ENCODE measurements at places on chromosomes 3 and 15.

GRCh38 chr3:48306860-48307530 is 26.5 kb downstream of the SPINK8 start:
- DNase-seq = no peak

DNA sequence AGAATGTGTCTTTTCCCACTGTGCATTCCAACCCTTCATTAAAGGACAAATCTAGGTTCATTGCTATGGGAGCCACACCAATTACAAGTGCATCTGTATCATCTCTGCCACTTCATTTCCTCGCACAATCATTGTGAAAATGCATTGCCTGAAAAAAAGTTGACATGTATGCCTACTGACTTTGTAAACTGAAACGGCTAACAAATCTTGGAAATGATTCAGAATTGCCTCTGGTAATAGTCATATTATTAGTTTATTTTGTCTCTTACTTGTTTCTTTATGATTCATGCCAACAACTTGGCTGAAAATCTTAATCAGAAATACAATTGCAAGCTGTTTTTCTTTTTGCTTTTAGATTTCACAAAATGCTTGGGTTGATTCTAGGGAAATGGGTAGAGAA is 497.1 kb downstream of the ZIC1 start:
- no peak for DNase-seq

DNA sequence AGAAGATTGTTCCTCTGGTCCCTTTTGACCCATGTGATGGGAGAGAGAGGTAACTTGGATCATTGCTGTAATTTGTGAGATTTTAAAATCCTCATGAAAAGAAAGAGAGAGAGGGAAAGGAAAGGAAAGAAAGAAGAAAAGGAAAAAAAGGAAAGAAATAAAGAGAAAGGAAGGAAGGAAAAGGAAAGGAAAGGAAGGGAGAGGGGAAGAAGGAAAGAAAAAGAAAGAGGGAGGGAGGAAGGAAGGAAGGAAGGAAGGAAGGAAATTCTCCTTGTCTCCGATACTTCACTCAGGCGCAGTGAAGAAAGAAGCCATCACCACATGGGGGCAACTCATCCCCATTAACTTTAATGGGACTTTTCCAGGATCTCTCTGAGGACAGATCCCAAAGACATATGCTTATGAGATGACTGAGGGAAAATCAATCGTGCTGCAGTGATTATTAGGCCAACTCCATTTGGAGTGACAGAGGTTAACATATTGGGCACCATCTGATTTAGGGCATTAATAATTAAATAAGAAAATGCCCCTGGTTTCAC is 123.0 kb downstream of the MEGF11 start:
- no peak for DNase-seq

- DNase-seq = no peak
Measured at GRCh38 chr3:43152649-43153048, 46.8 kb upstream of the POMGNT2 start.

DNA sequence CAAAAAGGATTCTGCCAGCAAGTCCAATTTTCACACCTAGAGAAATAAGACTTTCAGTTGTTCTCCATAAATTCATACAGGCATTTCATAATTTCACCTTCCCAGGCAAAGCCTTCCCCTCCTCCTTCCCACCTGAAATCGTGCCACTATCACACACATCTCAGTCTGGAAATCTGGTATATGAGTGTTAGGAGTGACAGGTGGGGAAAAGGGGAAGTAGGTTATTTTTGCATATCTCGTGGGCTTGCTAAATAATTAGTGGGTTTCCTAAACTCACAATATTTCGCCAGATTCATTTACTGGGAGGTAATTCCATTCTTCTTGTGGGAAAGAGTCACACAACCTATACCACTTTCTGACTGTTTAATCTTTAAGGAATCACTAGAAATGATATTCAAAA is 7.4 kb downstream of the ALDH1A2 start:
- no peak for DNase-seq

DNA sequence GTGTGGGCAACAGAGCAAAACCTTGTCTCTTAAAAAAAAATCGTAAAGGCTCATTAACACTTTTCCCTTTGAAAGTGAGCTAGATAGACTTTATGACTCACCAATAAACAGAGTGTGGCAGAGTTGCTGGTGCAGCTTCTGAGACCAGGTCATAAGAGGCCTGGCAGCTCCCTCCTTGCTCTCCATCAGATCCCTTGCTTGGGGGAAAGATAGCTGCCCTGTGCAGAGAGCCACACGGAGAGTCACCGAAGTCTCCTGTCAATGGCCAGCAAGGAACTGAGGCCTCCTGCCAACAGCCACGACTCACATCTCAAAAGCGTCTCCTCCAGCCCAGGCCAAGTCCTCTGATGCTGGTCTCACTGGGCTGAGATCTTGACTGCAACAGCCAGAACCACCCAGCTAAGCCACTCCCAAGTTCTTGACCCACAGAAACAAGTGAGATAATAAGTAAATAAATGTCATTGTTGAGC is 8.7 kb upstream of the GP9 start:
- no peak for DNase-seq

DNA sequence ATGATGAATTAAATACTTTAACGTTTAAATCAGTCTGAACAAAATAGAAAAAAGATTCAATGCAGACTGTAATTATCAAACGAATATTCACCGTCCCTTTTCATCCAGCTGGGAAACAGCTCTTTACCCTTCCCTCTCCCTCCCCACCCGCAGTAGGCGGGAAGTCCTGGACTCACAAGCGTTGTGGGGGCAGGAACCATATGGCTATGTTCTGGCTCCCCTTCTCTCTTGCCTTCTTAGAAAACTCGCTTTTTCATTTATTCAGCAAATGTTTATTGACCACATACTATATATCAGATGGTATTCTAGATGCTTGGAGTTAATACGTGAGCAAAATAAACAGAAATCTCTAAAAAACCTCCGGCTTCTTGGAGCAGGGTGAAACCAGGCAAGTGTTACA is 715 bp upstream of the SCAPER start:
- peak; percentile 61 for DNase-seq

DNA sequence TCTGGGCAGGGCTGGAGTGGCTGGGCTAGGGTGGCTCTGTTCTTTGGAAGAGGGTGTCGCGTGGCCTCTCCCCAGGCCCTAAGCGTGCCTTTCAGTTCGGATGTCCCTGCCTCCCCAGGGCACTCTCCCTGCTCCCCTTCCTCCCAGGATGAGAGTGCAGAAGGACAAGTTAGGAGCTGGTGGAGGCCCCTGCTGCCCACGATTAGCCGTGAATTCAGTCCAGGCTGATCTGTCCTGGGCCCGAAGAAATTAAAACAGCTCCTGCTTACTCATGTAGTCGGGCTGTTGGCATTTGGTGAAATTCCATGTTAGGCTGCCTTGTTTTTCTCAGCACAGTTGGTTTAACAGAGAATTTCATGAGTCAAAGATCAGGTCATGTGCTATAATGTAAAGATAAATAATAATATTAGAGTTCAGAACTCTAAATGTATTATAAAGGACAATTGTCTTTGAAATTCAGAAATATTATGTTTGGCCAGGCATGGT is 24.5 kb downstream of the NIPA1 start:
- no peak for DNase-seq

DNA sequence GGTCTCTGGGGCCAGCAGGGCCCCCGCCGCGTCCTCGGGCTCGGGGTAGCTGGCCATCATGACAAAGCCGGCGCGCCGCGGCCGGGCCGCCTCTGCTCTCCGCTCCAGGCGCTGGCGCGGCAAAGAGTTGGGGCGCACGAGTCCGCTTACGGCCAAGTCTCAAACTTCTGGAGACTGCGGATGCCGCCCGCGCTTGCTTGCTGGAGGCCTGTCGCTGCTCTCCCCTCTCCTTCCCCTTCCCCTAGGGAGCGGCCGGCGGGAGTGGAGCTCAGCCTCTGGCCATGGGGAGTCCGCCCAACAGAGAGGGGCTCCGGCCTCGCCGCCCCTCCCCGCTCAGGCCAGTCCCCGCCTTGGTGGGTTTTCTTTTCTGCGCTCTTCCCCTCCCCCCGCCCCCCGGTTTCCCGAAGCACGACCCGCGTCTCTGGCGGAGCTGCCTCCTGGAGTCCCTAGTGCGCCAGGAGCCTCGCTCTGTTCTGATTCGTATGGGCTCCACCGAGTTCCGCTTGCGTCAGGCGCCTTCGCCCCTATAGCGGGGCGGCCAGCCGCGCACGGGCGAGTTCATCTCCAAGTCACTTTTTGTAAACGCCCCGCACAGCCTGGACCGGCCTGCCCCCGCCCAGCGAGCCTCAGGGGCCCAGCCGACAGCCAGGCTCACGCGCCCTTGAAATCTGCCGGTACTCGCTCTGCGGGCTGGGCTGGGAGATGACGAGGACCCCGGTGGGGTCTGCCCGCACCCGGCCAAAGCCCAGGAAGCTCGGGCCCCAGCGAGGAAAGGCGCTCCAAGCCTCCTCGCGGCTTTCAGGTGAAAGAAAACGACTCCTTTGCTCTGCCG is at the start of the genes FOXL2 and FOXL2NB:
TSS of gene FOXL2 (minus strand) at position 475 of the 832 bp plus-strand sequence. CDS start at position 60, 415 bp downstream.
TSS of gene FOXL2NB (plus strand) at position 555 of the 832 bp plus-strand sequence. CDS start at position 703, 148 bp downstream.
- no peak for DNase-seq

Measured in hippocampal formation (tissue), 2 donors.